ENCODE measurements at places on chromosomes 5 and 9.
A peak's percentile ranks its signal among the peaks of the same experiment; 100 is the strongest.

GRCh38 chr9:32526041-32526706, at the start of gene RIGI:
TSS of gene RIGI (minus strand) at chr9:32526196. CDS start at chr9:32526166, 30 bp downstream.
- peak; percentile 73 for DNase-seq

DNA sequence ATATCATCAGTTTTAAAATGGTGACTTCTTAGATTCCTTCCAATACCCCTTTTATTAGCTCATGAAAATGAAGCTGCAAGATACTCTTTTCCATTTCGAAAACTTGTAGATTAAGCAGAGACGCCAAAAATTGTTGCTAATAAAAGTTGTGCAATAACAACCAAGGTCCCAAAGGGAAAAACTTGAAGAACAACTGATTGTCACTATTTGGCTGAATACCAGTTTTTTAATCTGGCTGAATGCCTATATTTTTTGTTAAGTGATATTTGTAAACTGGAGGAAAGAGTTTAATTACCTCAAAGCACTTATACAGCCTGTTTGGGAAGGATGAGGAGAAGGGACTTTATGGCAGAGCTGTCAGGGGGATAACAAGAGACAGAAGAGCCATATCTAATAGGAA, 14.6 kb downstream of the C5orf58 start:
- DNase-seq, result no peak

GRCh38 chr9:104073770-104074133, 20.4 kb upstream of the SMC2 start:
- no peak for DNase-seq

- no peak for DNase-seq
Measured at GRCh38 chr5:148968311-148968710, 94.6 kb downstream of the SH3TC2 start.

DNA sequence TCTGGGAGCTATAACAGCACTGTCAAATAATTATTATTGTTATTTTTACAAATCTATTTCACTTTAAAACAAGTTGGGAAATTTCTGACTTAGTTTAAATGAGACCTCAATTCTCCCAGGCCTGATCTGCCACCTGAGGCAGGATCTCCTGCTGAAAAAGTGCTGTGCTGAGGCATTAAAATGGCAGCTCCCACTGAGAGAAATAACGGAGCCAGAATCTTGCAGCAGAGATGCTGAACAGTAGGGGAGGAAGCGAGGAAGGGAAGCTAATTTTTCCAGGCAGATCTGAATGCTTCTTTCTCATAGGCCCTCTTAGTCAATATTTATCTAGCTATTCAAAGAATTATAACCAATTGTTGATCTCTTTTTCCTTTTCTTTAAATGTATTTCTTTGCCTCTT, 196.3 kb downstream of the ZNF462 start:
- no peak for DNase-seq

DNA sequence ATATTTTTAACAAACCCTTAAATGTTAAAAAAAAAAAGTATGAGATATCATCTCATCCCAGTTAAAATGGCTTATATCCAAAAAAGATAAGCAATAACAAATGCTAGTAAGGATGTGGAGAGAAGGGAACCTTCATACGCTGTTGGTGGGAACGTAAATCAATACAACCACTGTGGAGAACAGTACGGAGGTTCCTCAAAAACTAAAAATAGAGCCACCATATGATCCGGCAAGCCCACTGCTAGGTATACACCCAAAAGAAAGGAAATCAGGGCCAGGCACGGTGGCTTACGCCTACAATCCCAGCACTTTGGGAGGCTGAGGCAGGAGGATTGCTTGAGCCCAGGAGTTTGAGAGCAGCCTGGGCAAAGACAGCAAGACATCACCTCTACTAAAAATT, 3.0 kb downstream of the MTMR12 start:
- DNase-seq, result no peak

GRCh38 chr5:77443670-77444069, 48.4 kb downstream of the WDR41 start:
- no peak for DNase-seq

DNA sequence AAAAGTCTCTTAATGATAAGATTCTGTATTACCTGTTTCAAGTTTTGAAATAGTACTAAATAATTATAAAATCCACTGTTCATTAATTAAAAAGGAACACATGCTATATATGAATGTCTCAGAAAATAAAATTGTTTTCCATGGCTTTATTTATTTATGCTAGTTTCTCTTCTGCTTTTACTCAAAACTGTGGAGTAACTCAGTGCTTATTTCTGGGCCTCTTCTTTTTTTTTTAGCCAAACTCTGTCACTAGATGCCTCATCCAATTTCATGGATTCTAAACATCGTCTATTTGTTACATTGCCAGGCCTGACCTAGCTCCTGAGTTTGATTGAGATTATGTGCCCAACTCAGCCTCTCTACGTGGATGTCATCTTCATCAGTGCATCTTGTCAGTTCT, 1509.7 kb downstream of the MAT2B start:
- no peak for DNase-seq

- no peak for DNase-seq
Measured at GRCh38 chr9:113389451-113389850, 11.6 kb downstream of the ALAD start.

DNA sequence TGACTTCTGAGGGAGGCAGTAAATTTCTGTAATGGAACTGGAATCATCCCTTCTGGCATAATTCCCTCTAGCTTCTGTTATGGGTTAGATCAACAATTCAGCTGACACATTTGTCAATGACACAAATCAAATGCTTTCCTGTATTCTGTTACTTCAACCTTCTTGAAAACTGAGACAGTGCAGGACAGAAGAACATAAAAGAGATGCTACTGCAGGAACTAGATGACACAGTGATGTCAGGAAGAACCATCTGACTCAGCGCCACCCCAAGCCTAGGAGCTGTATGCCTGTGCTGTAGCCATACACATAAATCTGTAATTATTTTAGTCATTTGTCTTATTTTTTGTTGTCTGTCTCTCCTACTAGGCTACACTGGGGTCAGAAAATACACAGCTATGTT, 18.2 kb upstream of the CEP120 start:
- no peak for DNase-seq

DNA sequence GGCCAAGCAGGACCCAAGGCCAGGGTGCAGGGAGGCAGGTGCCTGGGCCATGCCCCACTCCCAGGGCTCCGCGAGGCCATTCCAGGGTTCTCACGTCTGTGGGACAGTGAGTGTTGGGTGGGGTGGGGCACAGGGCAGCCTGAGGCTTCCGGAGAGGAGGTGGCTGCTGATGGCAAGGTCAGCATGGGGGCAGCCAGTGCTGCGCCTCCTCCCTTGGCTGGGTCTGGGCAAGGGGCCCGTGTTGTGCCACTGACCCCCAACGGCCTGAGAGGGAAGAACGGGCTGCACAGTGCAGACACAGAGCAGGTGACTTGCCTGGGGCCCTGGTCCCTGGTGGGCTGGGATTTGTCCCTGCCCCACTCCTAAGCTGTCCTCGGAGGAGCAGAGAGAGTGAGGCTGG, 82.1 kb downstream of the RXRA start:
- DNase-seq, result no peak

DNA sequence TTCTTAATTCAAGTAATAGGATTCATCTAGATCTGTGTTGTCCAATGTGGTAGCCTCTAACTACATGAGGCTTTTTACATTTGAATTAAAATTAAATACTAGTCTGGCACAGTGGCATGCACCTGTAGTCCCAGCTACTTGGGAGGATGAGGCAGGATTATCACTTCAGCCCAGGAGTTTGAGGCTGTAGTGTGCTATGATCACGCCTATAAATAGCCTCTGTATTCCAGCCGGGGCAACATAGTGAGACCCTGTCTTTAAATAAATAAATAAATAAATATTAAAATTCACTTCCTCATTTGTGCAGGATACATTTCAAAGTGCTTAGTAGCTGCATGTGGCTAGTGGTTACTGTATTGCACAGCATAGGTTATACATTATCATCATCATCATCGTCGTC, 91.8 kb downstream of the UBE2R2 start:
- no peak for DNase-seq

GRCh38 chr9:84323858-84324257, 16.7 kb downstream of the SLC28A3 start:
- DNase-seq, result no peak

GRCh38 chr9:4805191-4805918, 12.6 kb downstream of the RCL1 start:
- no peak for DNase-seq

GRCh38 chr5:154608531-154609011, 130.5 kb upstream of the HAND1 start:
- DNase-seq, result no peak

GRCh38 chr9:27386571-27387091, 89.7 kb upstream of the EQTN start:
- DNase-seq, result no peak
